Activated naive CD4-positive, alpha-beta T cell treated with anti-CD3 and anti-CD28 coated beads for 36 hours (primary cell): ENCODE measurements at places on chromosomes 2 and 18. TPM values are rescaled to one million over a fixed set of nuclear protein-coding genes. Genes with fewer than 3 reads are reported as not detected.

TRMT61B gene
- 15.5 TPM for total RNA-seq

GRCh38 chr2:193580176-193580950, 1385.6 kb upstream of the TMEFF2 start:
- H3K27me3 ChIP-seq = no peaks in the 10 kb centered on the region
- no peaks in the 10 kb centered on the region for H3K4me1 ChIP-seq
- H3K36me3 ChIP-seq = no peaks in the 10 kb centered on the region
- no peak overlapping the region for H3K27ac ChIP-seq

ASB18 gene
- total RNA-seq = not detected

GRCh38 chr2:191345788-191346187, 100.6 kb downstream of the MYO1B start:
- H3K4me3 ChIP-seq = no peak overlapping the region
- no peaks in the 10 kb centered on the region for H3K27me3 ChIP-seq
- DNase-seq = no peak
- H3K4me1 ChIP-seq = peaks cover 1% of the 10 kb centered on the region

DNA sequence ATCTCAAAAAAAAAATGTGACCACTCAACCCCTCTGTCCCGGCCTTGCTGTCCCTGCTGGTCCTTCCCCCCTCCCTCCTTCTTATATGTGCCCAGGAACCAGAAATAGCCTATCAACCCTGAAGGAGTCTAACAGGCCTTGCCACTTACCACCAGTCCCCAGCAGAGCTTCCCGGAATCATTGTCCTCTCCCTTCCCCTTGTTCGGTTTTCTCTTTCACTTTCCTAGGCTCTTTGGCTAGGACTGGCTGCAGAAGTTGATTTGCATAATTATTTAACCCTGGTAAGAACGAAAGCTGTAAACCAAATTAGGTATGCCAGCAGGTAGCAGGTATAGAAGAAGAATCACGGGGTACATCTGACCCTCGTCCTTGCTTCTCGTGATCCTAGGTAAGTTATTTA, 72.6 kb upstream of the ZNF532 start:
- H3K4me1 ChIP-seq = no peaks in the 10 kb centered on the region
- H3K36me3 ChIP-seq = no peaks in the 10 kb centered on the region
- no peak overlapping the region for H3K4me3 ChIP-seq

GRCh38 chr18:21316296-21316695, 74.3 kb downstream of the GREB1L start:
- DNase-seq = no peak
- H3K27me3 ChIP-seq = peaks cover 2% of the 10 kb centered on the region
- no peaks in the 10 kb centered on the region for H3K4me1 ChIP-seq
- no peak overlapping the region for H3K27ac ChIP-seq
- H3K36me3 ChIP-seq = no peaks in the 10 kb centered on the region

GRCh38 chr2:121094845-121095244, 190.2 kb downstream of the TFCP2L1 start:
- H3K36me3 ChIP-seq = no peaks in the 10 kb centered on the region
- no peak overlapping the region for H3K4me3 ChIP-seq
- H3K27ac ChIP-seq = no peak overlapping the region
- DNase-seq = no peak
- H3K4me1 ChIP-seq = no peaks in the 10 kb centered on the region

GRCh38 chr2:177282181-177282641, 17.7 kb upstream of the NFE2L2 start:
- H3K27ac ChIP-seq = no peak overlapping the region
- DNase-seq = no peak
- H3K4me1 ChIP-seq = no peaks in the 10 kb centered on the region
- no peak overlapping the region for H3K4me3 ChIP-seq
- H3K36me3 ChIP-seq = no peaks in the 10 kb centered on the region
- no peaks in the 10 kb centered on the region for H3K27me3 ChIP-seq

DNA sequence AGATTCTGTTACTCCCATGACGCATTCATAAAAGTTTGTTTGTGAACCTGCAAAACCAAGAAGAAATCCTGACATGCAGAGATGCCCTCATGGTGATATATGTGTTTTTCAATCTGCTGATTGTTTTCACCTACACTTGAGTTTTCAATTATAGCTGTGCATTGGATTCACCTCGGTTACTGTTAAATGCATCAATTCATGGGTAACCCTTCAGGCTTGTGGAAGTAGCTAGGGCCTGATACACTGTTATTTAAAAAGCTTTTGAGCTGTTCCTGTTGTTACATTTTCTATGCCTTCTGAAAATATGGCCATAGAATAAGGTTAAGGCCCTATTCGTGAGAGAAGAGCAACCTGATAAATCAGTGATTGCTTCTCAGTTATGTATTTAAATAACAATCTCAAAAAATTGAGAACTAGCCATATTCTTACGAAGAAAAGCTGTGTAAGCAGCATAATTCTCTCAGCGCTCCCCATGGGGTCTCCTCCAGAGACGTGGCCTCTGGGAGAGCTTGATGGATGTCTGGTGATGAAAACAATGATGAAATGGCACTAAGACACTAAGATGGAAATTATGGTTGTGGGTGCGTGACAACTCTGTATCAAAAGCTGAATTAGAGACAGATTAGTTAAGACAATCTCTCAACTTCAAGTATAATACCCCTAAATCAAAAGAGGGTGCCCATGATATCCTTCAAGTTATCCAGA, 60.5 kb downstream of the RIT2 start:
- no peaks in the 10 kb centered on the region for H3K4me1 ChIP-seq
- no peak overlapping the region for H3K27ac ChIP-seq
- no peak for DNase-seq
- H3K36me3 ChIP-seq = no peaks in the 10 kb centered on the region
- no peak overlapping the region for H3K4me3 ChIP-seq
- H3K27me3 ChIP-seq = no peaks in the 10 kb centered on the region

GRCh38 chr2:189015359-189015758, 41.2 kb downstream of the COL3A1 start:
- H3K27ac ChIP-seq = no peak overlapping the region
- no peak for DNase-seq
- no peak overlapping the region for H3K4me3 ChIP-seq

NETO1 gene
- not detected for total RNA-seq

CD207 gene
- total RNA-seq = not detected

GRCh38 chr18:32735781-32736180, 37.0 kb downstream of the KLHL14 start:
- H3K27me3 ChIP-seq = peaks cover 4% of the 10 kb centered on the region
- no peaks in the 10 kb centered on the region for H3K36me3 ChIP-seq
- DNase-seq = no peak
- H3K4me3 ChIP-seq = no peak overlapping the region
- no peak overlapping the region for H3K27ac ChIP-seq
- H3K4me1 ChIP-seq = no peaks in the 10 kb centered on the region

DNA sequence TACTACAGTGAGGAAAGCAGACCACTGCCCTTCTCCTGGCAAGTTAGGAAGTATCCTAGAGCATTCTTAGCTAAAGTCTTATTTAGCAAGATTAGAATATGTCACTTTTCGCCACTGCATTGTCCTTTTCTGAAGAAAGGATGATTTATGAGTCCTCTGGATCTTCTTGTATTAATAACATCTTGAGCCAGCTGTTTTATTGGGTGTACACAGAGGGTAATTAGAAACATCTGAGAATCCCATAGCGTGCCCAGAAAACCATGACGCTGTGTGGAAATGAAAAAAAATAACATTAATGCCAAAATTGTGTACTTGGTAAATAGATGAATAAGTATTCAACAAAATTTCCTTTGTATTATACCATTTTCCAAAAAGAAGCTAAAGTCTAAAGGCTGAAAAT, 198.7 kb downstream of the LTBP1 start:
- no peak overlapping the region for H3K27ac ChIP-seq
- H3K4me1 ChIP-seq = no peaks in the 10 kb centered on the region
- DNase-seq = no peak
- H3K36me3 ChIP-seq = no peaks in the 10 kb centered on the region

DNA sequence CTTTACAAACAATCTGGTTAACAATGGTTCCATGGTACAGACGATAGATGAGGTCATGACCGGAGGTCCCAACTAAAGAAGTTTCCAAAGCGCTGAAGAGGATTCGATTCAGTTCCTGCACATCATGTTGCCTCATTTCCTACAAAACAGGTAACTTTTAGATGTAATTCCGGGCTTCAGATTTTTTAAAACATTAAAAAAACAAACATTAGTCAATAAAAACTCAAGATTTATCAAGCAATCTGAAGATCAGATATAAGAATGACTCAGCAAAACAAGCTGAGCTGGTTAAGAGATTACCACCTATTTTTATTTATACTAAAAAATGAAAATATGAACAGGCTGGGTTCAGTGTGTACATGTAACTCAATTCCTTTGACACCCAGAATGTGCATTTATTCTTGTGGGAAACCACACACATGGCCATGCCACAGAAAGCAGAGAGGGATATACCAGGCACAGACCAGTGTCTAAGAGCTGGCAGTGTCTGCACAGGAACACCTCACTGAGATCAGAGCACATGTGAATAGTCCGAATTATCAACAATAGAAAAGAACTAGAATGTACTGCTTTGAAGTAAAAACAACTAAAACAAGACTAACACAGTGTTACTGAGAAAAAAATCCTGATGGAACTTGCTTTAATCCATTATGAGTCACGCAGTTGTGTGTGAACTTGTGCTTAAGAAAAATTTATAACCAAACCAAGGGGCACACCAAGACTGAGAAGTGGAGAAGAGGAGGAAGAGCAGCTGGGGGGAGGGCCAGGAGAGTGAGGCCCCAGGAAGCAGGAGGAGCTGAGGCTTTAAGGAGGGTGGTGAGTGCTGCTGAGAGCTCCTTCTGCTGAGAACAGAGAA, 9.5 kb downstream of the USP40 start:
- peak overlapping the region; percentile 58 for H3K27ac ChIP-seq
- H3K36me3 ChIP-seq = peaks cover 20% of the 10 kb centered on the region
- no peaks in the 10 kb centered on the region for H3K27me3 ChIP-seq
- DNase-seq = peak; percentile 14

SERPINB12 gene
- total RNA-seq = not detected

DNA sequence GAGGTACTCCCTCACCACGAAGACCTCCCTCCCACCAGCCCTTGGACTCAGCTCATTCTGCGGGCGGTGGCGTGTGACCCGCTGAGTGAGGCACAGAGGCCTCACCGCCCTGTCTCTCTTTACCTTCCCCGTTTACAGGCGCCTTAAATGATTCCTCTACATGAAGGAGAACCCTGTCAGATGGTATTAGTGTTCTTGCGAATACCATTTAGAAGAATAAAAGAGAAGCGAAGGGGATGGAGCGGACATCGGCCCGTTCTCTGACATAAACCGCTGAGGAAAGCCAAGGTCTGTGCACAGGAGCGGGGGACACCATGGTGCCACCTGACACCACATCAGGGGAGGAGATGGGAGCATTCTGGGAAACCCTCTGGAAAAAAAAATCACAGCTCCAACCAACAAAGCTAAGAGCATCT, 179.8 kb downstream of the HDAC4 start:
- H3K4me1 ChIP-seq = peaks cover 79% of the 10 kb centered on the region
- H3K36me3 ChIP-seq = peaks cover 1% of the 10 kb centered on the region
- H3K4me3 ChIP-seq = peak overlapping the region; percentile 12
- no peaks in the 10 kb centered on the region for H3K27me3 ChIP-seq
- no peak overlapping the region for H3K27ac ChIP-seq

UGT1A4 gene
- total RNA-seq = not detected

GRCh38 chr18:3118195-3119010, 101.4 kb downstream of the MYOM1 start:
- H3K27ac ChIP-seq = no peak overlapping the region
- H3K4me1 ChIP-seq = no peaks in the 10 kb centered on the region
- H3K4me3 ChIP-seq = no peak overlapping the region

- no peaks in the 10 kb centered on the region for H3K4me1 ChIP-seq
- H3K4me3 ChIP-seq = no peak overlapping the region
- H3K27me3 ChIP-seq = peaks cover 9% of the 10 kb centered on the region
- H3K27ac ChIP-seq = no peak overlapping the region
These were observed 38.5 kb downstream of the UPP2 start for GRCh38 chr2:158140201-158140600.

HOXD8 gene
- not detected for total RNA-seq

COX5B gene
- total RNA-seq = 245 TPM

- no peak overlapping the region for H3K4me3 ChIP-seq
- H3K4me1 ChIP-seq = no peaks in the 10 kb centered on the region
- DNase-seq = no peak
- H3K27me3 ChIP-seq = no peaks in the 10 kb centered on the region
- H3K36me3 ChIP-seq = peaks cover 2% of the 10 kb centered on the region
- no peak overlapping the region for H3K27ac ChIP-seq
These were observed 112.7 kb upstream of the TACR1 start for GRCh38 chr2:75311993-75312392.

GRCh38 chr2:30956995-30957394, 149.7 kb upstream of the CAPN13 start:
- H3K27ac ChIP-seq = no peak overlapping the region
- H3K36me3 ChIP-seq = no peaks in the 10 kb centered on the region
- H3K4me1 ChIP-seq = no peaks in the 10 kb centered on the region
- DNase-seq = no peak
- H3K4me3 ChIP-seq = no peak overlapping the region

C1QL2 gene
- not detected for total RNA-seq

GRCh38 chr18:27735117-27735516, 441.8 kb downstream of the CDH2 start:
- no peak overlapping the region for H3K4me3 ChIP-seq
- DNase-seq = no peak
- H3K4me1 ChIP-seq = no peaks in the 10 kb centered on the region
- no peaks in the 10 kb centered on the region for H3K27me3 ChIP-seq

- no peaks in the 10 kb centered on the region for H3K36me3 ChIP-seq
- H3K27ac ChIP-seq = no peak overlapping the region
- no peak overlapping the region for H3K4me3 ChIP-seq
These were observed 813.1 kb upstream of the POU3F3 start for GRCh38 chr2:104040771-104041170.

- no peak for DNase-seq
- H3K4me3 ChIP-seq = no peak overlapping the region
- H3K36me3 ChIP-seq = no peaks in the 10 kb centered on the region
- H3K4me1 ChIP-seq = no peaks in the 10 kb centered on the region
- H3K27ac ChIP-seq = no peak overlapping the region
These were observed 282.0 kb upstream of the CHST9 start for GRCh38 chr18:27467073-27467472.

GRCh38 chr2:240601831-240602160, 15.3 kb downstream of the CAPN10 start:
- no peak overlapping the region for H3K27ac ChIP-seq
- no peaks in the 10 kb centered on the region for H3K27me3 ChIP-seq
- no peaks in the 10 kb centered on the region for H3K4me1 ChIP-seq
- H3K36me3 ChIP-seq = no peaks in the 10 kb centered on the region

- peaks cover 6% of the 10 kb centered on the region for H3K27me3 ChIP-seq
- no peak overlapping the region for H3K27ac ChIP-seq
- H3K4me3 ChIP-seq = no peak overlapping the region
- DNase-seq = no peak
These were observed 40.0 kb upstream of the NCKAP5 start for GRCh38 chr2:133608291-133608690.
